ENCODE measurements at places on chromosomes 3 and 15.

DNA sequence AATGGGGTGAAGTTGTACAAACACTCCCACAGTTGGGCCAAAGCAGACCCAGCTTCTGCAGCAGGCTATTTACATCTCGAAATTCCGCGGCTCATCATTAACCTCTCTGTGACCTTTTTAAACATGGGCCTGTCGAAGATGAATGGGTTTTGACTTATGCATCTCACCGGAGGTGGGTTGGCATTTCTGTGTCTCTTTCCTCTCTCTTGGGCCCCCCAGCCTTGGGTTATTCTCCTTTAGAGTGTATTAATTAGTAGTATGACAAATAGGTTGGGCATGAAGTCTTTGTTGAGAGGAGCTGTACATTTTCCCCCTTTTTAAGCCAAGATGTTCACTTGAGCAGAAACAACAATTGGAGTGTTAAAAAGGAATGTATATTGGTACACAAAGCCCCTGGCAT is 9.8 kb downstream of the SMAD6 start:
- no peak for DNase-seq

DNA sequence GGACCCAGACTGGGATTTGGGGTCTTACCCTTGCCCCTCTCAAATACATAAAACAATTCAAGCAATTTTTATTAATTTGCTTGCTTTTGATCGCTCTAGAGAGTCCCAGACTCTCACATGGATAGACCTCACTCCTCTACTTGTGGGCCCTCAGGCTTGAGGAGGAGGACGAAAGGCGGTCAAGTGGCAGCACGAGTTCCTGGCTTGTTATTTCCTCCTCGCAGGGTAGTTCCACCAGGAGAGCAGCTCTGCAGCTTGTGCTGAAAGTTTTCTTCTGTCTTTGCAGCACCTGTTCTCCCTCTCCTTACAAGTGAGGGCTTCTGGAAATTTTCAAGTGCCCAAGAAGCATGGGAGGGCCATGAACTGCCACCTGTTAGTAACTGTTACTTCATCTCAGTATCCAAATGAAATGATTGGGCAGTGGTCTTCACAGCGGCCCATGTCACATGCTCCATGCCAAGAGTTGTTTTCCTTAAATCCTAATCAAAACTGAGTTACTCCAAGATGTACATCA is 22.7 kb downstream of the ABI3BP start:
- DNase-seq, result no peak

- DNase-seq, result no peak
Observed at GRCh38 chr15:28456476-28457395, 76.0 kb downstream of the GOLGA8G start.

- DNase-seq, result no peak
Observed at GRCh38 chr15:101615414-101615985, 36.7 kb downstream of the TM2D3 start.

DNA sequence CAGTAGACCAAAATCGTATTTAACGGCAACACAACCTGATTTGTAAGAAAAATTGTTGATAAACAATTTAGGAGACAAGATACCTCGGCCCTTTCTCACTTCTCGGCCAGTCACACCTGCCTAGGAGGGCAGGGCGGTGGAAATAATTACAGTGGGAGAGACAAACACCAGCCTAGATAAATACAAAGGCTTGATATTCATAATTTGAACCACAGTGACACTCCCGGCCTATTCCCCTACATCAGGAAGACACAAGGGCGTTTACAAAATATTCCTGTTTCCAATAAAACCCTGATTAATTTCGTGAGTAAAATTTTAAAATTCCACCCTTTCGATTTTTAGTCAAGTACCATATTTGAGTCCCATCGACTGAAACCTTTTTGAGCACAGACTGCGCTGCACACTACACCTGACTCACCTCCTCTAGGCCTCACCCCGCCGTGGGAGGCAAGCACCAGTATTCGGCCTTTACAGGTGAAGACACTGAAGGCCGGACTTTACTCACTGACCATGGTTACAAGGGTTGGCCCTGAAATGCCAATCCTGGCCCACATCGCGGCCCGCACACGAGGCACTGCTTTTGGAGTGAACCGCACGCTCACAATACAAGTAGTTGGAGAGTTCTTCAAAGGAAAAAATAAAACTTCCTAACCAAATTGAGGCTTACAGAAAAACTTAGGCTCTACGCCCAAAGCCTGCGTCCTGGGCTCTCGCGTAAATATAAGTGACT is 794 bp downstream of the ARPP19 start:
- peak; percentile 23 for DNase-seq

GRCh38 chr15:39419651-39420050 is 161.2 kb upstream of the THBS1 start:
- no peak for DNase-seq

- DNase-seq, result no peak
Observed at GRCh38 chr3:40073310-40074007, 236.0 kb upstream of the EIF1B start.

DNA sequence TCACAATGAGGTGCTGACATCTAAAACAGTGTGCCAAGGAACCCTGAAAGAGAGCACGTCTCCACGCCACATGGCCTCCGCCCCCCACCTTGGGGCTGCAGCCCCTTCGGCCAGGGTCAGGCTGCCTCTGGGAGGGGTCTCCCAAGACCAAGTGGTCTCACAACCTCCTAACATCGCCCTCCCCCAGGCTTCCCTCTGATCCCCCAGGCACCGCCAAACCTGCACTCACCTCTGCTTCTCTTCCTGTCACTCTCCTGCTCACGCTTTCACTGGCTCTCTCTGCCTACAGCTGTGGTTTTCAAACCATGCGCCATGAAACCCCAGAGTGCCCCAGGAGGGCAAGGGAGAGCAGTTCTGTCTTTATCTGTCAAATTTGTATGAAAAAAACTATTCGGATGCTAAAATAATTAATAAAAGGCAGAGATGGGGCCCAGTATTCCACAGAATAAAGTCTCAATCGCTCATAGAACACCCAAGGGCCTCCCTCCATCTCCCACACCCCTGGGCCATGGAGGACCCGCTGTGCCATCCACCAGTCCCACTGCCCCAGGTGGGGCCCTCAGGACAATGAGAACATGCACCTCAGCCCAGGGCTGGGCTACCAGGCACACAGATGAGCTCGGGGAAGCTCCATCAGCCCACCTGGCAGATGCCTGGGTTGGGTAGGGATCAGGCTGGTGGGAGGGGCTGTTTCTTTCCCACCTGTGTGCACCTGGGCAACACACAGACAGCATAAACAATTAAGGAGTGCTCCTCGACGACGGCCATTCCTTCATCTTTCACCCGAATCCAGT is 21.5 kb downstream of the CYFIP1 start:
- no peak for DNase-seq

DNA sequence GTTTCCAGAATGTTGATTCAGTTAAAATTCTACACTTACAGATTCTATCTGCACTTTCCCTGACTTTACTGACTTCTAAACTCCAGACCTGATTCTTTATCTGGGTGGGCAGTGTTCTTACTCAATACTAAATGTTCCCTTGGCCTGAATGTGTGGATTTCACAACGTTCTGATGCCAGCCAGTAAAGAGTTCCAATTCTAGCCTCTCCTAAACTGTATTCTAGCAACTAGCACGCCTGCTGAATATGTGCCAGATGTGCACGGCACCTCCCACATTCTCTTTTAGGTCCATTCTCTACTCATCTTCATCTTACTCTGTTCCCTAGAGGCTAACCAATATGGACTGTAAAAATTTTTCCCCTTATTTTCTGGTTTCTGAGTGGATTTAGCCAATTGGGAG is 479.5 kb upstream of the AGTR1 start:
- DNase-seq, result no peak

- DNase-seq, result no peak
Observed at GRCh38 chr3:181278468-181279238, 289.1 kb upstream of the DNAJC19 start.

DNA sequence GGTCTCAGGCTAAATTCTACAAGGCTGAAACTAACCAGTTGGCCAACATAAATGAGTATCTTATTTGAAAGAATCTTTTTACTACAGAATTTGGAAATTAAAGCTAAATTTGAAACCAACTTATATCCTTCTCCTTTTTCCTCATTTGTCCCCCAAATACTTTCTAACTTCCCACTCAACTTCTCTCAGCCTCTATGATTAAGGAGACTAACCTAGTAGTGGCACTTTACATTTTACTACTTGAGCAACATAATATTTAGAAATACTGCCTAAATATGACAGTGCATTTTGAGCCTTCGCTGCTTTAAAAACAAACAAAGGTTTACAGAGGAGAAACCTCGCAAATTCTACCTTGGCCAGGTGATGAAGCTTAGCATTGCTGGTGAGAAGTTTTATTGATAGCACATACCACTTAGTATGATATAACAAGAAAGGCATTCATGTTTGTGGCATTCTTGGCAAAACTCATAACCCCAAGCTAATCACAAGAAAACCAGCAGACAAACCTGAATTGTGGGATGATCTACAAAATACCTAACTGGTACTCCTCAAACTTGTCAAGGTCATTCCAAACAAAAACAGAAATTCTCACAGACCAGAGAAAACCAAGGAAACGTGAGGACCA is 432.1 kb upstream of the CFAP20DC start:
- no peak for DNase-seq

DNA sequence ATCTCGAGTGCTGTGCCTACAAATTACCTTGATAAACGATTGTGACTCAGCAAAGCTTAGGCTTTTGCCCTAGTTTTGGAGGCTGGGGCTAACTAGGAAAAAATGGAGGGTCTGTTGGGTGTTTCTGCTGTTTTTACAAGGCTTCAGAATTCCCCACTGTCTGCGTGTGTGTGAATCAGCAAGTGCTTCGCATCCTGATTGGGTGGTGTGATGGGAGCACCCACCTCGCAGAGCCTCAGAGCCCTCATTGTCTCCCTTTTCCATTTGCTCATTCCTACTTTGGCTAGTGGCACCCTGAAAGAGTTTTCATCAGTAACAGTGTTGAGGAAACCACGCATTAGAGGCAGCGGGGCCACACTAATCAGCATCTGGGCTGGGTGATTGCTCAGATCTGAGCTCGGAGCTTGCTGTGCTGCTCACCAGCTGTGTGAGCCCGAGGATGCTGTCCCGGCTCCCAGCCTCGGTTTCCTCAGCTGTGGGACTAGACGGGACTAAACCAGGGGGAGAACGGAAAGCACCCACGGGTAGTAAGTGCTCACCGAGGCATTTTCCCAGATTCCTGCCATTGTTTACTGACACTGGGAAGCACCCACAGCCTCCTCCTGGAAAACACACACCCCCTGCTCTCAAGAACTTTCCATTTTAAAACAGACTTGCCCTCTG is 40.6 kb downstream of the GOLGA8S start:
- DNase-seq, result no peak

DNA sequence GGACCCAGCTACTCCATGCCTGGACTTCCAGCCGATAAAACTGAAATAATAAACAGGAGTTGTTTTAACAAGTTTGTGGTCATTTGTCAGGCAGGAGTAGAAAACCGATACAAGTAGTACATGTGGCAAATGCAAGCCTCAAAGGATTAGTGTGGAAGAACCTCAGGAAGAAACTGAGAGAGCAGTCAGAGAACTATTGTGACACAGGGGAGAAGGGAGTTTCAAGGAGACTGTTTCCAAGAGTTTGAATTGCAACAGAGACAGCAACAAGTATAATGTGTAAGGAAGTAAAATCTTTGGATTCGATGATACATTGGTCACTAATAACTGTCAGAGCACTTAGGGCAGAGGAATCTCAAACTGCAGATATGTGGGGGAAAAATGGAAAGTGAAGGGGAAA is 450.6 kb upstream of the ARHGEF26 start:
- no peak for DNase-seq

DNA sequence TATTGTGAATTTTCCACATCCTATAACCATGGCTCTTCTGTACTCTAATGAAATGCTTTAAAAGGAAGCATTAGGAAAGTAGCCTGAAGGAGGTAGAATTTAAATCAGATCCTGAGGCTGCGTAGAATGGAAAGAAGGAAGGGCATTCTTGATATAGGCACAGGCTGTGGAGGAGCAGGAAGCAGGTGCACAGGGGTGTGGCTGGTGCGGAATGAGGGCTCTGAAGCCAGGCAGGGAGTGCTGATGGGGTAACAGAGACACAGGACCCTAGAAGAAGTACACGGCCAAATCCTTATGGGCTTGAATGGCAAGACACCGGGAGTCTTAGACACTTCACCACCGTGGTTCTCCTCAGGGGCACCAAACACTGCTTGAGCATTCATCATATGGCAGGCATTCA is 97.0 kb downstream of the MYLK start:
- no peak for DNase-seq

DNA sequence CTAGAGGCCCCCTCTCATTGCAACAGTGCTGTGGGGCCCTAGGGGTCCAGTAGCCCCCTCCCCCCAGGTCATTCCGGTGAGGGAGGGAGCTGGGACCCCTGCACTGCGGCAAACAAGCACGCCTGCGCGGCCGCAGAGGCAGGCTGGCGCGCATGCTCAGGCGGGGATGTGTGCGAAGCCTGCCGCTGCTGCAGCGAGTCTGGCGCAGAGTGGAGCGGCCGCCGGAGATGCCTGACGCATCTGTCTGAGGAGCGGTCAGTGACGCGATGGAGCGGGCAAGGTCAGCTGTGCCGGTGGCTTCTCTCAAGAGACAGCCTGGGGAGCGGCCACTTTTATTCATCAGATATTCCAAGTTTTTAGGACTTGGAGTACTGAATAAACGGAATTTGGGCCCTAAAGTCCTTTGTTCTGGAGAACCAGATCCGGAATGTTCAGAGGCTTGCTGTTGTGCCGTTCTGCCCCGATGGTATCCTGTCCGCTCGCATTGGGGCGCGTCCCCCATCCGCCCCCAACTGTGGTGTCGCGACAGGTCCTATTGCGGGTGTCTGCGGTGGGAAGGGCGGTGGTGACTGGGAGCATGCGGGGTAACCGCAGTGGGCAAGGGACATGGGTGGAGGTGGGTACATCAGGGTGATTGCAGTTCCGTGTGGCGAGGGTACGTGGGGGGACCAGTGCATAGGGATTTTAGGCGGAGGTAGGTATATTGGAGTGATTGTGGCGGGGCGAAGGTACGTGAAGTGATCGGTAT is at the start of the genes SNRPN and SNURF:
Gene SNRPN (plus strand): TSS at position 205 of the 748 bp plus-strand sequence. CDS start 19,467 bp downstream, outside the sequence.
Gene SNURF (plus strand): TSS at position 205 of the 748 bp plus-strand sequence. CDS start 62 bp downstream, at position 267.
- DNase-seq, result peak; percentile 42

DNA sequence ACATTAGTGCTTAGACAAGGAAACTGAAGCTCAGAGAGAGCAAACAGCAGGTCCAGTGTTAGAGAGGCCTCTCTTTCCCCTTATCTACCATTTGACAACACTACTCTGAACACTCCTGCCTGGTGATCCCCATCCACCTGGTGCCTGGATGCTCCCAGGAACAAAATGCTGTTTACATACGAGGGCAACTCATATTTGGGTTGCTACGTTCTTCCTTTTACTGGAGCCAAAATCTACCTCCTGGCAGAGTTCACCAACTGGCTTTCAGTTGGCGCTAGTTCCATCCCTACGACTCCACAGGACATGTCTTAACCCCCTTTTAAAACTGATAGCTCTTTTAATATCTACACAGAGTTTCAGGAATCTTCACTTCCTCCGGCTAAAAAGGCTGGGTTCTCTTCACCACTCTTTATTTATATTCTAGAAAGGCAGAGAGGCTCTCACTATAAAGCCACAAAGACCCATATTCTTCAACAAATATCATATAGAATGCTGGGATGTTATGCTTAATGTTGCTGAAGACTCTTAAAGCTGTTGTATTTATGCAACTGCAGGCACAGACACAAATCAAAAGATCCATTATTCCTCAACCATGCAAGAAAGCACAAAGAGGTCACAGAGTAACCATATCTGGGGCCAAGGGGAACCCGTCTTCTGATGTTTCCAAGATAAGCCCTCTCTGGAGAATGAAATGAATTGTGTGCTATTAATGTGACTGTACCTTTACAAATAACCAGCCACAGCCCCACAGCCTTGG is 47.9 kb downstream of the CCNB2 start:
- DNase-seq, result no peak

- DNase-seq, result no peak
Observed at GRCh38 chr3:9361691-9362388, 1.0 kb upstream of the THUMPD3 start.
